ENCODE measurements at places on chromosomes 16 and 17.
A peak's percentile ranks its signal among the peaks of the same experiment; 100 is the strongest.

GRCh38 chr16:2519711-2520080 lies 475 bp upstream of the AMDHD2 start:
- no peak for DNase-seq

GRCh38 chr17:7156342-7156940 lies 22.7 kb downstream of the ASGR1 start:
- DNase-seq = no peak

DNA sequence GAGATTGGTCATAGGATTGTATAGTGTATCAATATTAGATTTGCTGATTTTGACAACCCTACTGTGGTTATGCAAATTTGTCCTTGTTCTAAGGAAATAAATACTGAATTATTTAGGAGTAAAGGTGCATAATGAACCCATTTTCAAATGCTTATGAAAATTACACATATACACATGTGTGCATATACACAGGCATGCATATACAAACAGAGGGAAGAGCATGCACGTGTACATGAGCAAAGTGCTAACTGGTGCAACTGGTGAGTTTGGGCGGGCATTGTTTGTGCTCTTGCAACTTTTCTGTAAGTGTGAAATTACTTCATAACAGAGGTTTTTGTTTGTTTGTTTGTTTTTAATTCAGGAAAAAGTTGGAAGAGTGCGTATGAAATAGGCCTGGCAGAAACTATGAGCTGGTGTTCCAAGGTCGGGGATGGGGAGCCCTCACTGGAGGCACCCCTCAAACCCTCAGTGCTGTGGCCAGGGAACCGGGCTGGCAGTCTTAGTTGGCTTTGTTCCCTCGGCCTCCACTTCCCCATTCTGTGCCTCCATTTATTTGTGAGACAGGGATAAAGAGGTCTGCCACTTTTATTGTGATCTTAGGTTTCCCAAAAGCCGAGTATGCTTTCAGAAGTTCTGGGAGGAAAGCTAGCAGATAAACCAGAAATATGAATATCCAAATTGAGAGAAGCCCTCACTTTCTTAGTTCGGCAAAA lies 5.8 kb downstream of the DEXI start:
- no peak for DNase-seq

- peak; percentile 66 for DNase-seq
These were observed 515.8 kb upstream of the SALL1 start for GRCh38 chr16:51666821-51667220.

GRCh38 chr17:79026376-79027273 lies 2.7 kb downstream of the C1QTNF1 start:
- peak; percentile 60 for DNase-seq

- DNase-seq = no peak
These were observed 1.1 kb downstream of the EPOP start for GRCh38 chr17:38673707-38674013.

DNA sequence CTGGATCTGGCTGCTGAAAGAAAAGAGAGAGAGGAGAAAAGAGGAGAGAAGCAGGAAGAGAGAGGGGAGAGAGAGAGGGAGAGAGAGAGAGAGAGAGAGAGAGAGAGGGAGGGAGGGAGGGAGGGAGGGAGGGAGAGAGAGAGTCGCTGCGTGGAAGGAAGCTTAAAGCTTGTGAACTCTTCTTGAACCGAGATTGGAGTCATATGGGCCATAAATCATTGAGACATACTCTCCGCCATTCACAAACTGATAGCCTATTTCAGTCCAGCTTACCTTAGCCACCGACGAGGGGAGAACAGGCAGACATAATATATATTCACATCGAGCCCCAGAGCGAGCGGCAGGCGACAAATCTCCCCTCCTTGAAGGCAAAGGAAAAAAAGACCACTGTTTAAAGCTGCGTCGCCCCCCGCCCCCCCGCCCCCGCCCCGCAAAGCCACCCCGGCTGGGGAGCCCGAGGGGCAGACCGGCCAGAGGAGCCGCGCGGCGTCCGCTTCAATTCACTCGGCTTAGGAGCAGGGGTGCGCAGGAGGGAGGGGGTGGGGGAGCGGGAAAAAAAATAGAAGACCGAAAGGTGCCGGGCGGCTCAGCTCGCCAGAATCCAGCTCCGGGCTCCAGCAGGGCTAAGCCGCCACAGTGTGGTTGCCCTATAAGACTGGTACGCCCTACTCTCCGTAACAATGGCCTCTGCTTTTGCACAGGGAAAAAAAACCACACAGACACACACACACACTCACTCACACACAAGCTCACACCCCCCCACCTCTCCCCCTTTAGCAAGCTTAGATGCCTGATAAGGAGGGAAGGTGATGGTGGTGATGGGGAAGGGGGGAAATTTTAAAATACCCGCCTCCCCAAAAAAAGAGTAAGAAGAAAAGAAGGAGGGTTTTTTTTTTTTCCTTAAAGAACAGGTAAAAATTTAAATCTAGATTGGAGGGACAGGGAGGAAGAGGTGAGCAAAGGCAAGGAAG lies 10.6 kb upstream of the HOXB2 start:
- DNase-seq = peak; percentile 93

DNA sequence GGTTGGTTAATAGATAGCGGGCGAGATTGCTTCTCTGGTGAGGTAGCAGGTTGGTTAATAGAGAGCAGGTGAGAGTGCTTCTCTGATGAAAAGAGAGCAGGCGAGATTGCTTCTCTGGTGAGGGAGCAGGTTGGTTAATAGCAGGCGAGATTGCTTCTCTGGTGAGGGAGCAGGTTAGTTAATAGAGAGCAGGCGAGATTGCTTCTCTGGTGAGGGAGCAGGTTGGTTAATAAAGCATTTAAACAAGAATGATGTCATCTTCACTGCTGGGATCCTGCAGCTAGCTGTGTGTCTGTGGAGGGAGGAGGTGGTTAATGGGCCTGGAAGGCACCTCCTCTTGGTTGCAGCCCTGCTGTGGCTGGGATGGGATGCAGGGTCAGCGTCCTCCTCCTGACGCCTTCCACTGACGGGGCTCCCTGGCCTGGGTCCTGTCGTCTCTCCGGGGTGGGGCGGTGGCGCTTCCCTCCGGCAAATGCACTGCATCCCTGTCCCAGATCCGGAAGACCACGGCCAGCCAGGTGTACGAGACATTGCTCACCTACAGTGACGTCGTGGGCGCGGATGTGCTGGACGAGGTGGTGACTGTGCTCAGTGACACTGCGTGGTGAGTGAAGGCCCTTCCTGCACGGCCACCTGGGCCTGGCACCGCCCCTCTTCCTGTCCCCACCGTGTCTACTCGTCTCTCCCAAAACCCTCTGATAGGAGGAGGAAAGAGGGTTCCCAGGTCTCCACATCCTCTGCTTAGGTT lies 99.2 kb upstream of the ZNF750 start:
- no peak for DNase-seq
